EL (cell line): ENCODE measurements at places on chromosomes 16 and 17.
A peak's percentile ranks its signal among the peaks of the same experiment; 100 is the strongest.

- DNase-seq = no peak
These were observed 12.3 kb upstream of the MC1R start for GRCh38 chr16:89906140-89907025.

- no peak for DNase-seq
These were observed 10.4 kb downstream of the GPRC5C start for GRCh38 chr17:74442291-74442669.

GRCh38 chr16:49213594-49213993, 68.0 kb downstream of the CBLN1 start:
- no peak for DNase-seq

DNA sequence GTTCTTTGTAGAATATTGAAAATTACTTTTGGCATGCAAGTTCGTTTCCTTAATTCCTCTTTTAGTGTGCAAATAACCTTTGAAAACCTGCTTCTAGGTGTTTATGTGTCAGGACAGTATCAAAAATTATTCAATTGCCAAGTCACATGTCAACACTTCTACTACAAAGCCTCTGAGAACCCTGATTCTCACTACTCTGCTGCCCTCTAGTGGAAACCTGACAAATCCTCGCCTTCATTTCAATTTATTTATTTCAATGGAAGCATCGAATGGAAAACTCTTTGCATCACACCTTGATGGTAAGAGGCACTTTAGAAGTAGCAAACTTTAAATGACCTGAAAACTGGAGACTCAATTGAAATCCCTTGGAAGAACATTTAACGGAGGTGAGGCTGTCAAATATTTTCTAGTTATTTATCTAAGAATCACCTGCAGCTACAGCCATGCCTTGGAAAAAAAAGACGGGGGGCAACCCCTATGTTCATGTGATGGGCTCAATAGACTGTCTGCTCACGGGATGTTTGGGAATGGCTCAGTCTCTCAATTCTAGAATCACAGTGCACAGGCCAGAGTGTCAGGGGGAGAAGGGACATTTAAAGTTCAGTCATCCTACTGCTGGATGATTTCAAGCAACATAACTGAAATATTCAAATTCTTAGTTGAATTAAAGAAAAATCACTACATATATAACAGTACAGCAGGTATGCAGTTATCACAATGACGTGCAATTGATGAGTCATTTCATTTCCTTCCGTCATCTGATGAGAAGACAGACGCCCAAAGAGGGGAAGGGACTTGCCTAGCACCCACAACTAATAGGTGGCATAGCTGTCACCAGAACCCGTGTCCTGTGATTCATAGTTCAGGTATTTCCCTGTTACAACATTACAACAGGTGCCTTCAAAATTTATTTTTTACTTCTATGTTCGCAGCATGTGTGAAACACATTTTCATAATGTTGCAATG, 563.9 kb downstream of the TOX3 start:
- peak; percentile 44 for DNase-seq

DNA sequence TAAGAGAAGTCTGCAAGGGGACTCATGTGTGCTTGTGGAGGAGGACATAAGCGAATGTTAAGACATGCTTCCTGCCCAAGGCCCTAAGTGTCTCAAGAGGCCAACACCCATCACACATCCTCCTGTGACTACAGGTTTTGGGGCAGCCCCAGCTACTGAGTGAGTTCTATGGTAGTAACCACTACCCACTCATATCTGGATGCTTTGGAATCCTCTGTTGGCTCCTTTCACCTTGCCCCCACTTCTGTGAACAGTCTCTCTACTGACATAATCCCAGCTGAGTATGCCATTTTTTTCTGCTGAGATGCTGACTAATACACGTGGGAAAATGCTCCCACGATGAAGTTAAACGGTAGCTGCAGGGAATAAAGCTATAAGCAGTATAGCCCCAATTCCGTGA, 153.5 kb downstream of the VPS53 start:
- DNase-seq = peak; percentile 72
